Mesangial cell (primary cell): ENCODE measurements at places on chromosomes 7 and 10. TPM values are rescaled to one million over a fixed set of nuclear protein-coding genes. Genes with fewer than 3 reads are reported as not detected.

Gene TCF7L2
- 6.2 and 8.9 TPM in 2 replicates for total RNA-seq

Gene NPSR1
- total RNA-seq, result not detected in 2 replicates

Gene VGF
- total RNA-seq, result 0.49 and 0.89 TPM in 2 replicates

Gene FANK1
- 1.8 and 2.9 TPM in 2 replicates for total RNA-seq

Gene MEIG1
- not detected in 2 replicates for total RNA-seq

Gene C10orf71
- total RNA-seq, result not detected in 2 replicates

Gene SCIN
- 0.49 and 8.6 TPM in 2 replicates for total RNA-seq

Gene MYPN
- 0.49 TPM in 1 of 2 replicates, not detected in the other for total RNA-seq

Gene EPHB6
- 4.2 and 5.5 TPM in 2 replicates for total RNA-seq

Gene RBP4
- 0.49 and 0.63 TPM in 2 replicates for total RNA-seq

Gene SPDYE9
- total RNA-seq, result not detected in 2 replicates

Gene ATP5F1C
- total RNA-seq, result 248 and 255 TPM in 2 replicates

Gene ATG9B
- total RNA-seq, result under 0.01 and 0.33 TPM in 2 replicates

Gene FAM25A
- not detected in 2 replicates for total RNA-seq

Gene COPS6
- total RNA-seq, result 64.1 and 82.9 TPM in 2 replicates

Gene HKDC1
- total RNA-seq, result 25.1 and 53.5 TPM in 2 replicates

Gene CALML5
- not detected in 2 replicates for total RNA-seq

Gene CC2D2B
- 0.25 TPM in 1 of 2 replicates, not detected in the other for total RNA-seq

Gene TIMM23B
- total RNA-seq, result 7.8 and 10.5 TPM in 2 replicates

Gene VSTM4
- 1.1 and 1.6 TPM in 2 replicates for total RNA-seq
